EL (cell line): ENCODE measurements at places on chromosomes 7 and 10.

DNA sequence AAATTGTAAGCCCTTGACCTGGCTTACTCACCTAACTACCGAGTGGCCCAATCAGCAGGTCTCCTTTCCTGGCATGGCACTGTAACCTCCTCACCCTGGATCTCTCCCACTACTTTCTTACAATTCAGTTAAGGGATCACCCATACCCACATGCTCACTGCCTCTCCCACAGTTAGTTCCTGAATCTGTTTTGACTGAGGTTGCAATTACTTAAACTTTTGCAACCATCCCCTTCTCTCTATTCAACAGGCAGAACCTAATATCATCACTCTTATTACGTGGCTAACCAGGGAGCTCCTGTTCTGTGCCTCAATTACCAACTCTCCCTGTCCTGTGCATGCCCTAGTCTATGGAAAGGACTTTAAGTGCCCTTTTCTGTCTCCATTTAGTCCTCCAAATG lies 84.2 kb upstream of the IKZF1 start:
- DNase-seq, result no peak

DNA sequence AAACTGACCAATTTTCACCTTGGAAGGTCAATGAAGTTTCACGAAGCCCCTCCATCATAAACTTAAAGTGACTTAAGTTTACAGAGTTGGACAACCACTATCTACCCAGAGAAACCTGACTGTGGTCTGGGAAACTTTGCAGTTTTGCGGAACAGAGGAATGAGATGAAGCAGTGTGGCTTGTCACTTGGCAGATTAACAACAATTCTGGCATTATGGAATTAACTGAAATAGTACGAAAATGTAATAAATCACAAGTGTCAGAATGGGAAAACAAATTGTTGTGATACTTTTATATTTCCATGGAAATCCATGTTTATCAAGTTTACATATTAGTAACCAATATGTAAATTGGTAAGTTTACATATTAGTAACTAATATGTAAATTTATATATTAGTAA lies 4.9 kb downstream of the KMT2C start:
- no peak for DNase-seq

- no peak for DNase-seq
These were observed 606.9 kb downstream of the POM121L12 start for GRCh38 chr7:53642361-53642760.

- DNase-seq, result peak; percentile 68
These were observed 616.4 kb upstream of the GHITM start for GRCh38 chr10:83522881-83523386.

GRCh38 chr10:810351-810846 lies 120.9 kb upstream of the DIP2C start:
- no peak for DNase-seq

DNA sequence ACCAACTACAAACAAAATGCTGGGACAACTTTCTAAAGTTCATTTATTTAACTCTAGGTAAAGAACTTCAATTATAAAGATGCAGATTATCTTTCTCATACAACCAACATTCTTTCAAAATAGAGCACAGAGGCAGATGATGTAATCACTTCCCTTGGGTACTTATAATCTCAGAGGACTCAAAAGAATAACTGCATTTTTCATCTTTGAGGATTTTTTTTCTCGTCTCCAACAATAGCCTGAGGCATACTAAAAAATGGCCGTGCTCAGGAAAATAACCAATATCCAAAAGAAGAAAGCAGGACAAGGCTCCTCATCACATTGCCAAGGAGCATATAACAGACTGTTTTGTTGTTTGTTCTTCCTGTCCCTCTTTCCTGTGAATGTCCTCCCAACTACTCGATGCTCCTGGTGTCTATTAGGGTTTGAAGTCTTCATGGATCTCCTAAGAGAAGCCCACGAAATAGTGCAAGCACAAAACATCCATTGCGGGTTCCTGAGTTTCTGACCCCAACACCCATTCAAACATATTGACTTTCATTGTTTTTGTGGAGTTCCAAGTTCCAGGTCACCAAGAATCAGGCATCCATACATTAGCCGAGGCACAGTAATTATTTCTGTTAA lies 182.9 kb downstream of the SORCS1 start:
- no peak for DNase-seq

- DNase-seq, result no peak
These were observed 108.5 kb downstream of the CFTR start for GRCh38 chr7:117588352-117588794.

DNA sequence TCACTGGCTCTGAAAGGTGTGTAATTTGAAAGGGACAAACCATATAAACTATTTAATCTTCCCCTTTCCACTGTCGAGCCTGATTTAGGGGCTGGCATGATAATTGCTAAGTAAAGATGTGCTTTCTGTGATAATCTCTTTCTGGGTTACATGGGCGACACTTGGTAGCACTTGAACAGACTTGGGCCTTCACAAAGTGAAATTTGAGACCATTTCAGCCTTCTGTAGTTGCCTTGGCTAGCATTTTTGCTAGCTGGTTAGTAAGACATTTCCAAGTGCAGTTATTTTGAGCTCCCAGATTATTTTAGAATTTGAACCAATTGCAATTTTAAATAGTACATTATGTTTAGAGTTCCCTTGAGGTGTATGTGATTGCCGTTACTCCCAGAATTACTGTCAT lies 432.7 kb upstream of the GALNT17 start:
- DNase-seq, result no peak

- no peak for DNase-seq
These were observed 185.9 kb downstream of the DPY19L1 start for GRCh38 chr7:34851431-34851830.

GRCh38 chr7:129308047-129308446 lies 83.2 kb downstream of the AHCYL2 start:
- peak; percentile 59 for DNase-seq

DNA sequence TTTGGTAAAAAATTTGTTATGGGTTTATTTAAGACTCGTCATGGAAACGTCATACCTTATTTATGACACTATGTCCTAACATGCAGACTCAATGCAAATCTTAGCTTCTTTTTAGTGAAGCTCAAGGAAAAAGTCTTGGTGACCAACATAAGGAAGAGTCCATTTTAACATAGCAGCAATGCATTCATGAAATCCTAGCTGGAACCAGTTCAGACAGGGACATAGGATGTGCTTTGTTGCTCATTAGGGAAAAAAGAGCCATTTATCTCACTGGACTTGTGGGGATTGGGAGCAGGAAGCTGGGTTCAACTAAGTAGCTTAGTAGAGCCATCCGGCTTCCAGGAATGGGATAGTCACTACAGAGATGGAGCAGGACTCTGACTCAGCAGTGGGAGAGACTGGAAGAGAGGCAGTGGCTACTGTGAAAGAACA lies 100.7 kb upstream of the DKK1 start:
- DNase-seq, result peak; percentile 45

DNA sequence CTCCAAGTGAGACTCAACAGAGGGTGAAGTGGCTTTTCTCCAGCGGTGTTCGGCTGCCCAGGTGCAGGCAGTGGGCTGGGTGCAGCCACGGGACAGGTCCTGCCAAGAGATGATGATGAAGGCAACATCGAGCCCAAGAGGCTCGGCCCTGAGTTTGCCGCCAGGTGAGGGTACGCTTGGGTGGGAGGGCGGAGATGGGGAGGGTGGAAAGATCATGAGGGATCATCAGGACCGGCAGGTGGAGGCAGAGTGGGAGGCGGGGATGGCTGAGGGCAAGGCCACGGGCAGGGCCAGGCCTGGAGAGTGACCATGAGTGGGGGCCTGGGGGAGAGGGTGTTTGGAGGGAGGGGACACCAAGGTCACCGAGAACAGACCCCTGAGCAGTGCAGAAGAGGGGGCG lies 17.8 kb upstream of the AMZ1 start:
- no peak for DNase-seq

GRCh38 chr7:142854372-142855113 lies at the start of gene EPHB6:
EPHB6 (plus strand) TSS chr7:142855076; CDS start chr7:142863228, 8,152 bp downstream.
- DNase-seq, result peak; percentile 62

DNA sequence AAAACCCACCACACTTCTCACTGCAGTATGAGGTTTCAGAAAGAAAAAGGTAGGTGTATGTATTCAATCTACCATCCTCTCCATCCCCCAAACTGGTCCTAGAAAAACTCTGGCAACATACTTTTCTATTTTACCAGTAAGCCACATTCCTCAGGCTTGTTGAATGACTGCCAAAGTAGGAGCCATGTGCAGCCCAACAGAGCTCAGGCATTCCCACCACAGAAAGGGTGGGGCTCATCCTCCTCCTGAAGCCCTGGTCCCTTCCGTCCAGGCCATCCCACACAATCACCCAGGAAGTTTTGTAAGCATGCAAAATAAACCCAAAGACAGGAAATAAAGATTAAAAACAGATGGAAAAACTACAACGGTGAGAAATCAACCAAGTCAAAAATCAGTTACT lies 57.2 kb downstream of the MAD1L1 start:
- peak; percentile 99 for DNase-seq

DNA sequence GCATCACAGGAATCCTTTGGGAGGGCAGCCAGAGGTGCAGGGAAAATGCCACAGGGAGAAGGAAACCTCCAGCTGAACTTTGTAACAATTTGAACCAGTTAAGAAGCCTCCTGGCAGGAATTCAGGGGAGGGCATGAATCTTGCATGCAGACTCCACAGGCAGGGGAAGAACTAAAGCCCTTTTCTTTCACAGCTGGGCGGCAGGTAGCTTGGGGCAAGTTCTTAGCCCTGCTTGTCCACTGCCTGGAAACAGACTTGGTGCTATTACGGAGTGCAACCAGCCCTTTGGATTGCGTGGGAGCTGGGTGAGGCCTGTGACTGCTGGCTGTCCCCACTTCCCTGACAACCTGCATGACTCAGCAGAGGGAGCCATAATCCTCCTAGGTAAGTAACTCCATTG lies 51.7 kb upstream of the ADAM12 start:
- no peak for DNase-seq

DNA sequence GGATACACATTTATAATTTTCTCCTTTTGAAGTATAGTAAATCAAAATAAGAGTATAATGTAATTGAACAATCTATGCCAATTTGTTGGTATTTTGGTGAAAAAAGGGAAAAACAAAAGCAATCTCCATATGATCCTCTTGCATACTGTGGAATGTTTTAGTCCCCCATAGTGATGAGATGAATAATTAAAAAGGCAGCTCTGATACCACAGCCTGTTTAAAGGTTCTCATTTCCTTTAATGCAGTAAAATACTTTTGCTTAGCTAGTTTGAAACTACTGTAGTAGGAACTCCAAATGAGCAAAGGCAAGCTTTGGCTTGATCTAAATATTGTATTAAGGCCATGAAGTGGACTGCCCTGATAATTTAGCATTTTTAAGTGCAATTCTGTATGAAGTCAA lies 77.6 kb downstream of the VTI1A start:
- peak; percentile 40 for DNase-seq

DNA sequence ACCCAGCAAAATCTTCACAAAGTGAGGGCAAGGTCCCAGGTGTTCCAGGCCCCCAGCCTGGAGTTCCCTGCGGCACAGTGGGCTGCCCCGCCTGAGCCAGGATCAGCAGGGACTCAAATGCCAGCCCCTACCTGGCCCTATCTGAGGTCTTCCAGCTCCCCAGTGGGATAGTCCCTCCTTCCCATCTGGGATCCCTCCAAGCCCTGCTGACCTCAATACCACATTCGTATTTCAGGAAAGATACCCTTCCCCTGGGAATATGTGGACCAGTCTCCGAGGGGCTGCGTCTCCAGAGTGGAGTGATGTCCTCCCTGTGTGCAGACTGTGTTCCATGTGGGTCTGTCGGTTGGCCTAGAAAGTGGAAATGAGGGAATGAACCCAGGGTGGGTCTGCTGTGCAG lies 40.9 kb downstream of the ELFN1 start:
- no peak for DNase-seq

GRCh38 chr10:9390516-9390915 lies 1336.0 kb downstream of the GATA3 start:
- no peak for DNase-seq

DNA sequence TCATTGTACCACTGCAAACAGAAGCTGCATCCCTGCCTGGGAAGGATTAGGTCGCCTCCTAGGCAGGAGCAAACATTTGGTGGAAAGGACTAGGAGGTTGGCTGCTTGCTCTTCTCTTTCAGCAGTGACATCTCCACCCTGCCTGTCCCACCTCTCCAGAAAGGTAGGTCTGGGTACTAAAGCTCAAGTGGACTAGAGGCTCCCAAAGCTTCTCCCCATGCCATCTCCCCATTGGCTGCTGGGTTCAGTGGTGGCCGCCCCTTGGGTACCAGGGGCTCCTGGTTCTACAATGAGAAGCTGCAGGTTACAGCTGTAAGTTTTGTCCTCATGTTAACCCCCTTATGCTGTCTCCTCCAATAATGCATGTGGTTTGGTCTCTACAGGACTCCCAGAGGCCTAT lies 180.7 kb upstream of the MKI67 start:
- DNase-seq, result no peak

GRCh38 chr7:114048386-114049235 lies 129.8 kb upstream of the PPP1R3A start:
- peak; percentile 29 for DNase-seq

DNA sequence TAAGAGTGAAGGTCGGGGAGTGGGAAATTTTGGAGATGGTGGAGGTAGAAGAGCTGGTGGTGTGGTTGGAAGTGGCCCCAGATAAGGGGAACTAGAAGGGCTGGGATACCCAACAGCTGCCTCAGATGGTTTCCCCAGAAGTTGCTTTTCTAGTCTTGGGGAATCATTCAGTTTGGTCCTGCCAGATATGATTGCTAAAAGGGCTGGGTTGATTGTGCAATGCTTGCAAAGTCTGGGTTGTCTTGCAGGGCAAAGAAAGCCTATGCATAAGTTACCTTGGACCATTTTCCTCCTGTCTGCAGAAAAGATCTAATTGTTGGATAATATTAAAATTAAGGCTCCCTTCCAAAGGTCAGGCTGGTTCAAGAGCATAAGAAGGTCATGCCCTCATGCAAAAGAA lies 213.8 kb upstream of the ZNF804B start:
- no peak for DNase-seq

DNA sequence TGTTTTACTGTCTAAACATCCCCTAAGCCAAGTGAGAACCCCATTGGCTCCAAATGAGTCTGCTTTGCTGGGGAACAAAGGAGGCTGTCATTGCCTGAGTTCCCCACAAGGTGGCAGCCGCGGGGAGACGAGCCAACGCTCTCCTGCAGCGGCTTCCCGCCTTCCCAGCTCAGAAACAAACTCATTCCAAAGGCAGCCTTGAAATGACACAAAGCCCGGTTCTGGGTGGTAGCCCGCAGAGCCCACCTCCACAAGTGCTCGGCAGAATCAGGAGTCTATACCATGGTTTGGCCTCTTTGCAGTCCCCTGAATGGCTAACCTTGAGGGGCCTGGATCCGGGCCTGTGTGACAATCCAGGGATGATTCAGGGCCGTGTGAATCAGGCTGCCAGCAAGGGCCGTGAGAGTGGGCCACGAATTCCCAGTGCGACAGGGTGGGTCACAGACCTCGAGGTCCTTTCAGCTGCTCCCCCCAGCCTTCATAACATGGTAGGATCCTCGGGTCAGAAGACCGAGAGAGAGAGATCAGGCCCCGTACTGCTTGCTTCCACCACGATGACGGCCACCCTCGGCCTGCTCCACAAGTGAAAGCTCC lies 79.7 kb downstream of the DLG5 start:
- DNase-seq, result peak; percentile 76

GRCh38 chr10:86795353-86795752 lies 38.9 kb downstream of the BMPR1A start:
- peak; percentile 80 for DNase-seq

- no peak for DNase-seq
These were observed 84.8 kb upstream of the LRGUK start for GRCh38 chr7:134042307-134042706.
